Articular chondrocyte of knee joint (primary cell): ENCODE measurements at places on chromosomes 12 and 14. TPM values are rescaled to one million over a fixed set of nuclear protein-coding genes. Genes with fewer than 3 reads are reported as not detected.

Gene DHH
- total RNA-seq = under 0.01 TPM in 1 of 2 replicates, not detected in the other

Gene PRICKLE1
- total RNA-seq = 0.91 and 1.5 TPM in 2 replicates

Gene POU6F1
- total RNA-seq = 7.9 and 9.9 TPM in 2 replicates

Gene KLRK1
- 0.65 TPM in 1 of 2 replicates, not detected in the other for total RNA-seq

Gene JAG2
- total RNA-seq = 0.86 and 1.8 TPM in 2 replicates
